ENCODE measurements at places on chromosomes 12 and 14.

DNA sequence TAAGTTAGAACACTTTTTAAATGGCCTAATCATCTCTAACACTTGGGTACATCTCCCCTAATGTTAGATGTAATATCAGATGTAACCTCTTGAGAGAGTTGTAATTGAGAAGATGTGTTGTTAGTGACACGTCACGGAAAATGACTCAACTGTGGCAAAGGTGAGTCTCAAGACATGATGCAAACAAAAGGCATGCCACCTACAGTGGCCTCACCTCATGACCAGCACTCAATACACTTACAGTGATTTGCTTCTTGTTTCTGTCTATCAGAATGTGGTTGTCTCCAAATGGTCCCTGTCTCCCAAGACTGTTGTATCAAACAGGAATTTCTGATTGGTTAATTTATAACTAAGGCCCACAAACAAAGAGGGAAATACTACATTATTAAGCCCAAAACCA, 91.2 kb downstream of the SLC25A21 start:
- DNase-seq, result no peak

DNA sequence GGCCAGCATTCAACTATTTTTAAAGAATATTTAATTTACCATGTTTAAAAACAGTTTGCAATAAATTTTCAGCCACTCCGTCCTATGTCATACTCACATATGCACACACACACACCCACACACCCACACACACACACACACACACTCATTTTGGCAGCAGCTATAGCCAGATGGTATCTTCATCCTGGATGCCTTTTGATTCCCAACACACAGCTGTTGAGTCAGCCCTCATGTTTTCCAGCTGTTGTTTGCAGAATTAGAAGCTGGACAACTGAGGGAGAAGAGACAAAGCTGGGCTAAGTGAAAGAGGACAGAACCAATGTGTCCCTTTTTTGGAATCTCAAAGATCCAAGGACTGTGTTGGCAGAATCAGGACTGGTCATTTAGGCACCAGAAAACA, 80.0 kb upstream of the EGLN3 start:
- DNase-seq, result no peak

DNA sequence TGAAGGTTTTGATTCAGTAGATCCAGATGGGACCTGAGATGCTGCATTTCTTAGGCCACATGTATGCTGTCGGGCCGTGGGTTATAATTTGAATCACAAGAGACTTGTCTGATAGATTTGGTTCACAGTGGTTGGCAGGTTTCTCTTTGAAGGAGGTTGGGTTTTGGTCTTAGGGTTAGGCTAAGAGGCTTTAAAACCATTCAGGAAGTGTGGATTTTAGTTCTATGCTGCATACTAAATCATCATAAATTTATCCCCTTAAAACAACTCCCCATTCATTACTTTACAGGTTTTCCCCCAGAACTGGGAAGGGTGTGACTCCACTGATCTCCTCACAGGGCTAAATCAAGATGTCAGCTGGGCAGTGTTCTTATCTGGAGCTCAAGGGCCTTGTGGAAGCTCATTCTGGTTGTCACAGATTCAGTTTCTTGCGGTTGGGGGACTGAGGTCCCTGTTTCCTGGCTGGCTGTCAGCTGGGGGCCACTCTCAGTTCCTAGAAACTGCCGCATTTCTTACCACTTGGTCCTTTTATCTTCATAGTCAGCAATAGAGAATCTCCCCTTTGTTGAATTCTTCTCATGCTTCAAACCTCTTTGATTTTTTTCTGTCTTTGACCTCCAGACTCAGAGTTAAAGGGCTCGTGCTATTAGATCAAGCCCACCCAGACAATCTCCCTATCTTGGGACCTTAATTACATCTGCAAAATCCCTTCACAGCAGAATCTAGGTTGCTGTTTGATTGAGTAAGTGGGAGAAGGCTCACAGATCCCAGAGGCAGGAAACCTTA, 20.6 kb upstream of the PCNX1 start:
- no peak for DNase-seq

DNA sequence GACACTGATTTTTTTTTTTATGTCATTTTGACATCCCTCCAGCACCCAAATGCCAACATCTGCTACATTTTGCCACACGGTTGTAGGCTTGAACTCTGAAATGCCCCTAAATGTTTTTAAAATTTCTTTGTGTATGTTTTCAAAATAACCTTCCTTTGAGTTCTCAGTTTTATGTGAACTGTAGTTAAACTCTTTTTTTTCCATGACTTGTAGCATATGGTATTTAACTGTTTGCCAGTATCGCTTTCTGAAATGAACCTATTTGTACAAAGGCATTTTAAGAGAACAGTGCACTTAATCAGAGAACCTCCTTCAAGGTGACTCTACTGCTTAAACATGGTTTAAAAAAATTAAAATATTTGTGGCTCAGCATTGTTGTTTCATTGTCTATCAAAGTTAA, 61.5 kb downstream of the PDE3A start:
- no peak for DNase-seq

DNA sequence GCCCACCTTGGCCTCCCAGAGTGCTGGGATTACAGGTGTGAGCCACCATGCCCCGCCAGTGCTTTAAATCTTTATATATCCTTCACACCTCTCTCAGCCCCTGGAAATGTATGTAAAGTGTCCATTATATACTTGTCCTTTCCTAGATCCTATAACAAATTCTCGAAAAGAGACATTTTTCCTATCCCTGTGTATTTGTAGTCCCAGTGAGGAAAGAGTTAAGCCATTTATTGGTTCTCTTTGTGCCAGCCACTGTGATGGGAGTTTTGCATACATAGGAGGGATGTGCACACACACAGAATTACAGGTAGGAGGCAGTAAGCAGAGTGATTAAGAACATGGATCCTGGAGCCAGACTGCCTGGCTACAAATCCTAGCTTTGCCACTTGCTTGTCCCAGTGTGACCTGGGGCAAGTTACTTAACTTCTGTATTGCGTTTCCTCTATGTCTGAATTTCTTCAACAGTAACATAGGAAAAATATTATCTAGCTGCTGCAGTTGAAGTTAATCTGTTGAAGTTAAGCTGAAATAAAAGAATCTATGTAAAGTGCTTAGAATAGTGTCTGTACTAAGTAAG, 2.1 kb upstream of the RABGGTA start:
- DNase-seq, result no peak

DNA sequence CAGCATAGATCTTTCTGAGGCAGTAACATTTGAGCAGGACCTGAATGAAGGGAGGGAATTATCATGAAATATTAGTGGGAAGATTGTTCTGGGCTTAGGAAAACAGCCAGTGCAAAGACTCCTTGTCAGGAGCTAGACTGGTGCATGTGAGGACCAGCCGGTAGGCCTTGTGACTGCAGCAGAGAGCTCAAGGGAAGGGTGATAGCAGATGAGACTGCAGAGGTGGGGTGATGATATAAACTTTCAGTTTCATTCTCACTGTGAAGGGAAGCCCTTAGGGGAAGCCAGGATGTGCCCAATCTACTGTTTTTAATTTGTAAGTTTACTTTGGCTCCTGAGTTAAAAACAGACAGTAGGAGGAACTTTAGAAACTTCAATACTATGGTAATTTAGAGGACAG, 12.4 kb downstream of the IL22 start:
- no peak for DNase-seq

GRCh38 chr12:4960030-4960429, 50.3 kb downstream of the KCNA1 start:
- no peak for DNase-seq

DNA sequence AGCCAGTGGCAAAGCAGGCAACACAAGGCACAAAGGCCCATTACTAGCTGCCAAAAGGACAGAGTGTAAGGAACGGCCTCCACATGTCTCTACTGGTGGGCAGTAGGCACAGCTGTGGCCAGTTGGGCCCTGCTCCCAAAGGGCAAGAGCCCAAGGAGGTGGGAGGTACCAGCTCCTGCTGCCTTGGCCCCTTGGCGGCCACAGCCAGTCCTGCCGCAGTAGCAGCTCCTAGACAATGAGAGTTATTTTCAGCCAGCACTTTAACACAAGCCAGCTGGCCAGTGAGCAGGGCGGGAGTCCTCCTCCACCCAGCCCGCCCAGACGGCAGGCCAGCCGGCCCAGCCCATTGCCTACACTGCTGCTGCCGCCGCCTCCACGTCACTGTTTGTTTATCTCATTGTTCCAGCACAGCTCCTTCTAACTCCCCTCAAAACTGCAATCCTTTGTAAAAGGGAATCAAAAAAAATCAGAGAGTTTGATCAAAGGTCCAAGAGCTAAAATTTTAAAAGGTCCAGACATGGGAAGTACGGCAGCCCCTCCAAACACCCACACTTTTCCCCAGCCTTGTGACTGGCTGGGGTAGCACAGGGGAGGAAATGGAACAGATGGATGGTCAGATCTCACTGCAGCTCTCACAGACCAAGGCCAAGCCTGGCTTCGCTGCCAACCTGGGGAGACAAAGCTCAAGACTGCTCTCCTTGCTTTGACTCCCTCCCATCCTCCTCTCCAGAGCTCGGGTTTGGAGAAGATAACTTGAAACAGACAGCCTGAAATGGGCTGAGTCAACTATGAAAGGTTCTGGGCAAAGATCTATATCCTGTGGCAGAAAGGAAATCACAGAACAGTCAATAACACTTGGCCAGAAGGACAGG, 33.5 kb downstream of the FMNL3 start:
- peak; percentile 95 for DNase-seq

DNA sequence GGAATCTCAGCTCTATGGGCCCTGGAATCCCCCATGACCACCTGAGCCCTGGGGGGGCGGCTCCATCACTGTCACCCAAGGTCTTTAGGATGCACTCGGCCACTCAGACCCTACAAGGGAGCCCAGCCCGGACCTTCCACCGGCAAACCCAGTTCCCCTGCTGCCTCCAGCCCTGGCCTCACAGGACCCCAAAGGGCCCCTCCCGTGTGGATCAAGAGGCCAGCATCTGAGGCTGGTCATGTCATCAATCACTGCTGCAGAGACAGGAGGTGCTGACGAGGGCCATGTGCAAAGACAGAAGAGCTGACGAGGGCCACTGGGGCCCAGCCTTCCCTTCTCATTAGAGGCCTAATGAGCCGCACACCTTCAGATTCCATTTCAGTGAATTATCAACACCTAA, 39.0 kb upstream of the SFSWAP start:
- DNase-seq, result no peak

DNA sequence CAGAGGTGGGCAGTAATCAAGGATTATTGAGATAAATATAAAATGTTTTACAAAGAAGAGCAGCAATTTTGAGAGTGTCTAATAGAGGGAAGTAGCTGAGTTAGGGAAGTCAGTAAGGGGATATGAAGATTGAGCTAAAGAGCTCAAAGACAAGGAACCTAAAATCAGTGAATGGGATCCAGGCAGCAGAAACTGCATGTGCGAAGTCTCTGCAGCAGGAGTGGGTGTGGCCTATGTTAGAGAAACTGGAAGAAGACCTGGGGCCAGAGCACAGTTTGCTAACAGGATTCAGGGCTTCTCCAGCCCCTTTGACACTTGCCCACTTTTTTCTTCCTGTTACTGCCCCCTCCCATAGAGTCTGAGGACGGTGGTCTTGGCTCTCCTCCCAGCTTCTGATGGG, 36.3 kb upstream of the PLXNC1 start:
- no peak for DNase-seq

GRCh38 chr12:51386351-51386750, 4.9 kb downstream of the GALNT6 start:
- DNase-seq, result no peak

- no peak for DNase-seq
Measured at GRCh38 chr14:39876916-39877315, 444.7 kb upstream of the FBXO33 start.

DNA sequence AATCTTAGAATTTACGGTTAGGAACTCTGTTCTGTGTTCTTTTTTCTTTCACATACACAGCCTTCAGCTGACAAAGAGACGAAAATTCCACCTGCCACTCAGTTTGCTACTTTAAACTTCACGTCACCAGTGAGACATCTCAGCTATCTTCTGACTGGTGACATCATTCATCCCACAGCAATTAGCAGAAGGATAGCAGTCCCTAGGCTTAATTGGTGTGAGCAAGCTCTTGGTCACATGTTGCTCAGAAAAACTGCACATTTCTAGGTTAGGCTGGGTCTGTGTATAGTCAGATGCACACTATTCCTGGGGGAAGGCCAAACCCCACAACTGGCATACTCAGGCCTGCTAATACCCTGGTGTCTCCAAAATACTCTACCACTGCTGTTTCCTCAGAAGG, 23.9 kb downstream of the SLC7A7 start:
- no peak for DNase-seq

DNA sequence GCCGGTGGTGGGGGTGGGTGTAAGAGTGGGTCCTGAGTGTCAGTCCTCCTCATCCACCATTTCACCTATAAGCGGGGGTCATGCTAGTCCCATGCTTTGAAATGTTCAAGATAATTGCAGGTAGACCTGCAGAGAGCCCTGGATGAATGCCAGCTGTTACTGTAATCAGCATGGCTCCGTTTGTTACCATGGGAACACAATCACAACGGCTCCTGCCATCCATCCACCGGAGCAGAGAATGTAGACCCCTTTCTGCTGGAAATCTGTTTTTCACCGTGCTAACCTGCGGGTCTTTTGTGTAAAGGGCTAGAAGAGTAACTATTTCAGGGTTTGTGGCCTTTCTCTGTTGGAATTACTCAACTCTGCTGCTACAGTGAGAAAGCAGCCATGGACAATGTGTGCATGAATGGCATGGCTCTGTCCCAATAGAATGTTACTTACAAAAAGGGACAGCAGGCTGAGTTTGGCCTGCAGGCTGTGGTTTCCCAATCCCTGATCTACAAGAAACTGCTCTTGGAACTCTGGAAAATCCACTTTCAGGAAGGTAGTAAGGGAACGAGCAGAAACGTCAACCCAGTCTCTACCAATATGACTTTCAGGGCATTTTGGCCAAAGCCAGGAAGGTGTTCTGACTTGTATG, 36.1 kb downstream of the KCTD10 start:
- no peak for DNase-seq

- DNase-seq, result no peak
Measured at GRCh38 chr14:71344506-71344905, 437.2 kb downstream of the PCNX1 start.

DNA sequence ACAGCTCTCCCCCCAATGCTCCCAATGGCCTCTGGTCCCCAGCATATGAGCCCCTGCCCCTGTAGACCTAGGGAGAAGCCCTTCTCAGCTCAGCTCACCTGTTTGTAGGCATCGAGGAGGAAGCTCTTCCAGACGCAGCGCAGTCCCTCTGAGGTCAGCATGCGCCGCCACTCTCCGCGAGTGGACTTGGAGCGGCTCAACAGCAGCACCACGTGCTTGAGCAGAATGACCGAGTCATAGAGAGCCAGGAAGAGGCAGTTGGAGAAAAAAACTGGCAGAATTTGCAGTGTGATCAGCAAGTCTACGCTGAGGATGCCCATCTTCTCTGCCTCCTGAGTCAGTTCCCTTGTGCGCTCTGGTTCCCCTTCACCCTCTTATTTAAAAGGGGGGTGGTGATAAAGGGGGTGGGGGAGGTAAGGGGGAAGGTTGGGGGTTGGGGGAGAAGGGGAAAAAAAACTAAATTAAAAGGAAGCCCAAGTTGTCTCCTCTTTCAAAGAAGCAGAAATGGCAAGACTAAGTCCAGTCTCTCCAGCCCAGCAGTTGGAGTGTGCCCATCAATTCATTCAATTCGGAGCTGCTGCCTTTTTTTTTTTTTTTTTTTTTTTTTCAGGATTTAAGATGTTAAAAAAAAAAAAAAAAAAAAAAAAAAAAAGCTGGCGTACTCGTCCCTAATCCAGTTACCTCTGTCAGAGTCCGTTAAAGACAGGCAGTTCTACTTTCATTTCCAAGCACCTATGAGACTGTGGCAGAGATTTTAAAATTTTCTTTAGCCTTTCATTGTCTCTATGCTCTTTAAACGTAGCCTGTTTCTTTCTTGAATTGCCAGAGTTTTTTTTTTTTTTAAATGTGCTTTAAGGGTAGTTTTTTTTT, at the start of gene DIO2:
Gene DIO2, minus strand, starts transcription at position 352 of the 870 bp plus-strand sequence. Its CDS starts 32 bp downstream, at position 320.
- peak; percentile 27 for DNase-seq

All from hippocampal formation (tissue), 2 donors.